ENCODE measurements at places on chromosomes 1 and 21.

DNA sequence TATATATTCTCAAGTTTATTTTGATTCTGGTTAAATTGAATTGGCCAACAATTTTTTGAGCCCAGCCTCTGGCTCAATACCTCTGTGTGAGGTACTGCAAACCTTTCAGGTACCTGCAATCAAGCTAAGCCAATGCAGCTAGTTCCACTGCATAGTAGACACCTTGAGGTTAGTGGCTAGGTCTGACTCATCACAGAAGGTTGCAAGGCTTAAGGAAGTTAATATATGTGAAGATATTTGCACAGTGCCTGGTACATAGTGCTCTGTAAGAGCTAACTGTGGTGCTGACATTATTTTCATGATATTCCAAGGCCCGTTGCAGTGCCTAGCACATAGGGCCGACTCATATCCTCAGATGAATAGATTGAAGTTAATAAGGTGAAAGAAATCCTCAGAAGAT, 330.5 kb upstream of the KAZN start:
- no peaks in the 10 kb centered on the region for H3K27me3 ChIP-seq
- H3K4me3 ChIP-seq = no peak overlapping the region
- no peak for DNase-seq
- peaks cover 15% of the 10 kb centered on the region for H3K4me1 ChIP-seq
- no peaks in the 10 kb centered on the region for H3K36me3 ChIP-seq

GRCh38 chr1:66445492-66446181, 88.3 kb upstream of the SGIP1 start:
- H3K27ac ChIP-seq = no peak overlapping the region
- DNase-seq = no peak
- H3K4me1 ChIP-seq = peaks cover 14% of the 10 kb centered on the region
- no peaks in the 10 kb centered on the region for H3K27me3 ChIP-seq
- no peaks in the 10 kb centered on the region for H3K36me3 ChIP-seq

GRCh38 chr1:213689260-213689659, 298.5 kb upstream of the PROX1 start:
- no peaks in the 10 kb centered on the region for H3K36me3 ChIP-seq
- H3K4me3 ChIP-seq = no peak overlapping the region
- H3K27ac ChIP-seq = no peak overlapping the region
- no peaks in the 10 kb centered on the region for H3K27me3 ChIP-seq

DNA sequence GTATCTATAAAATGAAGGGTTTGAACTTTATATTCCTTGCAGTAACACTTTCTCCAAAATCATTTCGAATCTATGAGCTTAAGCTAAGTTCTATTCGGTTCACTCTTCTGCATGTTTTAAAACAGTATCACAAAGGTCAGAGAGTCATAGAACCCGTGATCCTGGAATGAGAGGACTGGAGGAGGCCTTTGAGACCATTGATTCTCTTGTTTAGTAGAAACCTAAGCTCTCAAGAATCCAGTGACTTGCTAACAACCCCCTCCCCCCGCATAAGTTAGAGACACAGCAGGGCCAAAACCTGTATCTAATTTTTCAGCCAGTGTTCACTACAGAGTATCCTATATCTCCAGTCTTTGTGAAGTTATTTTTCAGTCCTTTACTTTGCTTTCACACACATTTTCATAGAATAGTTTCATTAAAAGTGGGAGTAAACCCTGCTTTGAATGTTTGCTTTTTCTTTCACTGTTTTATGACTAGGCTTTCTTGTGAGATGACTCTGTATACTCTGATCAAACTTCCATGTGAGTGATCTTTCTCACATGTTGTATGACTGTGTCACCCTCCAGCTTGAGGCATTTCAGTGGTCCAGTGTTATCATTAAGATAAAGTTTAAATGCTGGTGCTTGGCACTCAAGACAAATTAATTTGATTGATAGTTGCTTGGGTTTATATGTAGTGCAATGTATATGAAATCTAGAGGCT, 275.4 kb upstream of the SGIP1 start:
- H3K36me3 ChIP-seq = no peaks in the 10 kb centered on the region
- no peak for DNase-seq
- peaks cover 15% of the 10 kb centered on the region for H3K4me1 ChIP-seq
- no peak overlapping the region for H3K4me3 ChIP-seq
- no peak overlapping the region for H3K27ac ChIP-seq
- H3K27me3 ChIP-seq = no peaks in the 10 kb centered on the region

DNA sequence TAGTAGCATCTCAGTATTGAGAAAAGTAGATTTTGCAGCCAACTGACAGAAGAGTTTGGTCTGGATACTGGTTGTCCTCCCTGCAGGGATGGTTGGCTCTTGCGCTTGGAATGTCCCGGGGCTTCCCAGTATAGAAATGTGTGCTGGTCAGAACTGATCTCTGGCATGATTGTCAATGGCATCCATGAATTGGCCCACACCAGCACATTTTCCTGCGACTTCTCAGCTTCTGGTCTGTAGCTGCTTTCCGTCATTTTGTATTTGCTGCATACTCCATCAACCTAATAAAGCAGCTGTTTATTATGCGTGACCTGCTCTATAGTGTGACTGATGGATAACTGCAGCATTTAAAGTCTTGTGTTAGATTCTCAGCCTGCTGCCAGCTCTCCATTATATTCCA, 203.7 kb downstream of the S1PR1 start:
- no peaks in the 10 kb centered on the region for H3K27me3 ChIP-seq
- H3K27ac ChIP-seq = no peak overlapping the region
- H3K4me3 ChIP-seq = no peak overlapping the region
- no peaks in the 10 kb centered on the region for H3K4me1 ChIP-seq
- no peaks in the 10 kb centered on the region for H3K36me3 ChIP-seq
- DNase-seq = no peak

DNA sequence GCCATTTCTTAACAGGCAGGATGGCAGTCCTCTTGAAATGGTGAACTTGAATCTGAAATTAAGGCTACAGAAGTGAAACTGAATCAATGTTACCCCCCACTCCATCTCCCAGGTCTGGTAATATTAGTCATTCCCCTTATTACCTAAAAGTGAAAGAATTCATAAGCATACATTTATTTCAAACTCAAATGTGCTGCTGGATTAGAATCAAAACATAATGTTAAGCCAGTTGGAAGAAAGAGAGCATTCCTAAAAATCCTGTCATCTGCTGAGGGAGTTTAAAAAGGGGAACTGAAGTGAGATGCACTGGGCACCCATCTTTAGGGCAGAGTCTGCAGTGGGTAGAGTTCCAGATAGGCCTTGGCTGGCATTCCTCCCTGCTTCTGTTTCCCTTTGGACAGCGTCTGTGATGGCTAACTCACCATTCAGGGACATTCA, 17.4 kb downstream of the KIAA0319L start:
- H3K36me3 ChIP-seq = no peaks in the 10 kb centered on the region
- peaks cover 30% of the 10 kb centered on the region for H3K4me1 ChIP-seq
- peak overlapping the region; percentile 78 for H3K27ac ChIP-seq
- no peak for DNase-seq
- peak overlapping the region; percentile 16 for H3K4me3 ChIP-seq

DNA sequence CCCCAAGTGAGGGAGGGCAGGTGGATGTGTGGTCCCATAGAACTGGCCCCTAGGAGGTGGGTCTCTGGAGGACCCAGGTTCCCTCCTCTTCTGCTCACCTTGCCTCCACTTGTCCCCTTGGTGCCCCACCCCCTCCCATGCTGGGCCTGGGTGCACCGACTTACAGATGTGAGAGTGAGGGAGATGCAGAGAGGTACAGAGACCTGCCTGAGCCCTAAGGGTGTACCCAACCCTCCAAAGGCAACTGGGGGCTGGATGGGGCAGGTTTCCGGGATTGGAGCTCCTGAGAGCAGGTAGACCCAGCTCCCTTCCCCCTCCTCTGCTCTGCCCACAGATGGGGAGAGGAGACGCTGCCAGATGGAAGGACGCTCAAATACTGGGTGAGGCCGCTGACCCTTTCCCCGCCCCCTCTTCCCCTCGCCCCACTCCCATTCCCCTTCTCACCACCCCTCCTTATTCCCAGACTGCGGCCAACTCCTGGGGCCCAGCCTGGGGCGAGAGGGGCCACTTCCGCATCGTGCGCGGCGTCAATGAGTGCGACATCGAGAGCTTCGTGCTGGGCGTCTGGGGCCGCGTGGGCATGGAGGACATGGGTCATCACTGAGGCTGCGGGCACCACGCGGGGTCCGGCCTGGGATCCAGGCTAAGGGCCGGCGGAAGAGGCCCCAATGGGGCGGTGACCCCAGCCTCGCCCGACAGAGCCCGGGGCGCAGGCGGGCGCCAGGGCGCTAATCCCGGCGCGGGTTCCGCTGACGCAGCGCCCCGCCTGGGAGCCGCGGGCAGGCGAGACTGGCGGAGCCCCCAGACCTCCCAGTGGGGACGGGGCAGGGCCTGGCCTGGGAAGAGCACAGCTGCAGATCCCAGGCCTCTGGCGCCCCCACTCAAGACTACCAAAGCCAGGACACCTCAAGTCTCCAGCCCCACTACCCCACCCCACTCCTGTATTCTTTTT, 10.3 kb downstream of the TINAGL1 start:
- H3K4me1 ChIP-seq = peaks cover 2% of the 10 kb centered on the region
- no peak overlapping the region for H3K4me3 ChIP-seq

GRCh38 chr1:17909634-17910033, 154.5 kb downstream of the ACTL8 start:
- peaks cover 4% of the 10 kb centered on the region for H3K4me1 ChIP-seq
- peak; percentile 50 for DNase-seq
- H3K27ac ChIP-seq = no peak overlapping the region
- H3K36me3 ChIP-seq = no peaks in the 10 kb centered on the region
- H3K4me3 ChIP-seq = no peak overlapping the region

DNA sequence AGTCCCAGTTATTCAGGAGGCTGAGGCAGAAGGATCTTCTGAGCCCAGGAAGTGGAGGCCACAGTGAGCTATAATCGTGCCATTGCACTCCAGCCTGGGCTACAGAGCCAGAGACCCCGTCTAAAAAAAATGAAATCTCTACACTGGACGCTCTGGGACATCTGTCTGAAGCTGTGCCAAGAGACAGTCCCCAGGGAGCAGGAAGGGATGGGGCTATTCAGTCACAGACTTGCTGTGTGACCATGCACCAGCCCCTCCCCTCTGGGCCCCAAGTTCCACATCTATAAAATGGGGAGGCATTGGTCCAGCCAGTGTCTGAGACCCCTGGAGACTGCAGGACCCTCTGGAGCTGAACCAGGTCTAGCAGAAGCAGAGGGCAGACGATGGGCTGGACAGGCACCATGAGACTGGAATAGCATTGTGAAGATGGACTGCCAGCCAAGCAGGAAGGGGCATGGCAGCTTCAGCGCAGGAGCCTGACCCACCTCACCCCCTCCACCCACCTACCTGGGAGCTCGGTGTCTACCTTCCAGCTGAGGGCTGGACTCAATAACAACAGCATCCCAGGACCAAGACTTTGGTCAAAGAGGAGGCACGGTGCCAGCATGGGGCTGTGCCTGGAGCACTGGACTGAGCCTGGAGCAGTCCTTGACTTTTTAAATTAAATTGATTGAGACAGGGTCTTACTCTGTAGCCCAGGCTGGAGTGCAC, 1.4 kb downstream of the TMEM54 start:
- no peaks in the 10 kb centered on the region for H3K36me3 ChIP-seq
- DNase-seq = no peak
- peaks cover 13% of the 10 kb centered on the region for H3K27me3 ChIP-seq
- H3K4me3 ChIP-seq = no peak overlapping the region
- H3K27ac ChIP-seq = no peak overlapping the region

- peaks cover 7% of the 10 kb centered on the region for H3K4me1 ChIP-seq
- peaks cover 18% of the 10 kb centered on the region for H3K27me3 ChIP-seq
- peak overlapping the region; percentile 91 for H3K4me3 ChIP-seq
- H3K27ac ChIP-seq = no peak overlapping the region
Measured at GRCh38 chr1:32204943-32205361, 519 bp upstream of the IQCC start.

DNA sequence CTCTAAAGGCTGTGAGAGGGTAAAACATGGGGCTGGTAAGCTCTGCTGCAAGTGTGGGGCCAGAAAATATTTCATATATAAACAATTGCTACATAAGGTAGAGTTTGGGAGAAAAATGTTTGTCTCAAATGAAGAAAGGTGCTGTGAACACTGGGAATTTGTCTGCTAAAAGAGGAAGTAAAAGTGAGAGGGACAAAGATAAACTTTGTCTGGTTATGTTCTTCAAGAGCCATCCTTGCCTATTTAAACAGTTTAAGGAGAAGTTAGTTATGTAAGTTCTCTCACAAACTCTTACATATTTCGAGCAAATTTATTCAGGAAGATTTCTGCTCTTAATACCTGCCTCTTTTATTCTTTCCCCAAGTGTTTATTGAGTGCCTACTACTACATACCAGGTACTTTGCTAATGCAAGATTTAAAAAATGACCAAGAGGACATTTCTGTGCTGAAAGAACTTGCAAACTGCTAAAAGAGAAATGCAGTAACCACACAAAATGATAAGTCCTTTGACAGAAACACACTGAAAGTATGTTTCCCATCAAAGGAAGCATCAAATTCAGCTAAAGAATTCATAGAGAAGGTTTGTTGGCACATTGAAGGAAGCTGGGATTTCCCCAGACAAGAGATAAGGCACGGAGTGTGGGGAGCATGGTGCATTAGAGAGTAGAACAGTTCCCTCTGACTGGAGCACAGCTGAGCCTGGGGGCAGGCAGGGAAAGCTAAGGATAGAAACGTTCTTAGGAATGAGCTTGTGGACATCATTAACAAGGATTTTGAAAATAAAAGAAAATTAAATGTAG, 549.1 kb downstream of the PTBP2 start:
- H3K36me3 ChIP-seq = no peaks in the 10 kb centered on the region
- no peak overlapping the region for H3K27ac ChIP-seq
- H3K27me3 ChIP-seq = peaks cover 2% of the 10 kb centered on the region
- H3K4me3 ChIP-seq = peak overlapping the region; percentile 58

DNA sequence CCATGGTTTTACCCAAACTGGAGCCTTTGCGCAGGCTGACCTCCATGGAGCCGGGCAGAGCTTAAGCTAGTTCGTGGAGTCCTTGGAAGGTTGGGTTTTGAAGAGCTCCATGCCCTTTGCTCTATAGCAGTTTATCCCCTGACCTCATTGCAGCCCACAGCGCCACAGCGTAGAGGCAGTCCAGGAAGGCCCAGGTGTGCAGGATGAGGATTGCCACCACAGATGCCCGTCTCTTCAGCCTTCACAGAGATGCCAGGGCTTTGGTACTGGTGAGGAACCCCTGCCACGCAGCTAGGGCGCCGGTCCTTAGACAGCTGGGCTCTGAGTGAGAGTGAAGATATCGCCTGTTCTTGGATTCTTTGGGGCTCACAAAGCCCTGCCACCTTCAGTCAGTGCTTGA, 138.6 kb downstream of the PEX14 start:
- H3K4me1 ChIP-seq = peaks cover 5% of the 10 kb centered on the region
- H3K36me3 ChIP-seq = no peaks in the 10 kb centered on the region
- no peak overlapping the region for H3K4me3 ChIP-seq
- DNase-seq = no peak

GRCh38 chr1:233667741-233668140, 53.8 kb downstream of the KCNK1 start:
- H3K27me3 ChIP-seq = peaks cover 4% of the 10 kb centered on the region
- peaks cover 5% of the 10 kb centered on the region for H3K36me3 ChIP-seq
- peaks cover 6% of the 10 kb centered on the region for H3K4me1 ChIP-seq
- H3K27ac ChIP-seq = no peak overlapping the region

- no peak overlapping the region for H3K27ac ChIP-seq
- no peak overlapping the region for H3K4me3 ChIP-seq
- no peak for DNase-seq
- no peaks in the 10 kb centered on the region for H3K4me1 ChIP-seq
- no peaks in the 10 kb centered on the region for H3K36me3 ChIP-seq
- no peaks in the 10 kb centered on the region for H3K27me3 ChIP-seq
Measured at GRCh38 chr1:192256674-192257334, 60.0 kb upstream of the RGS21 start.

Data from glutamatergic neuron (in vitro differentiated cells).